ENCODE measurements at places on chromosomes 5 and 9.

GRCh38 chr9:77511525-77511924 is 136.6 kb downstream of the GNA14 start:
- no peak for DNase-seq

- no peak for DNase-seq
Observed at GRCh38 chr5:179759581-179760551, 27.2 kb downstream of the MAML1 start.

DNA sequence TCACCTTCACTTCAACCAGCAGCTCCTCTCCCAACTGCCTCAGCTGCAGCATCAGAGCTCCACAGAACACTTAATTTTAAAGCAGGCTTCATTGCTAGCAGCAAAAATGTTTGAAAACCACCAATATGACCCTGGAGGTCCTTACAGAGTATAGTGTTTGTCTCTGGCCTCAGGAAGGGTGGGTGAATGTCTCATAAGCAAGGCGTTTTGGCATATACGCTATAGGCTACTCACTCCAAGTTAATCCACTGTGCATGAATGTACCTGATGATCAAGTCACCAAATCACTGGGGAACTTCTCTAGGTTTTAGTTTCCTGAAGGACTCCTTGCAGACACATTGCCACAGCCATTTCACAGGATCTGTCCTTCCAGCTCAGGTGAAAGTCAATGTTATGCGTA is 125.3 kb downstream of the GABBR2 start:
- no peak for DNase-seq

DNA sequence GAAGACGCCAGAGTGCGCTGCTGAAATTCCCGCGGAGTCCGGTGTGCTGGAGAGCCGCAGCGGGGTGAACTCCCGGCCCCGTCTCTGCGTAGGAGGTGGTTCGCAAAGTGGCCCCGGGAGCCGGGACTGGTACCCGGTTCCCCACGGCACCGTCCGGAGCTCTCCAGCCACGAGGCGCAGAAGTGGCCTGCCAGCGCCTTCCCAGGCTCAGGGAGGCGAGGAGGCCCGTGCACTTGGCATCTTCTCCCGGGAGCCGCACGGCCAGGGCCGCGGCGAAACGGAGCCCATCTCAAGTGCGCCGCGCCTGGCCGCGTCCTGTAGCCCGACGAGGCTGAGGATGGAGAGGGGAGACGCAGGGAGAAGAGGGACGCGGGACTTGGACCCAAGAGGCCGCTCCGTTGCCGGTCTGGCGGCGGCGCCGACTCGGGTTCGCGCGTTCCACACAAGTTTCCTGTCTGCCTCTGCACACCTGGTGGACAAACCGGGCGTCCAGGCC is 1.1 kb upstream of the IRX1 start:
- DNase-seq = no peak

DNA sequence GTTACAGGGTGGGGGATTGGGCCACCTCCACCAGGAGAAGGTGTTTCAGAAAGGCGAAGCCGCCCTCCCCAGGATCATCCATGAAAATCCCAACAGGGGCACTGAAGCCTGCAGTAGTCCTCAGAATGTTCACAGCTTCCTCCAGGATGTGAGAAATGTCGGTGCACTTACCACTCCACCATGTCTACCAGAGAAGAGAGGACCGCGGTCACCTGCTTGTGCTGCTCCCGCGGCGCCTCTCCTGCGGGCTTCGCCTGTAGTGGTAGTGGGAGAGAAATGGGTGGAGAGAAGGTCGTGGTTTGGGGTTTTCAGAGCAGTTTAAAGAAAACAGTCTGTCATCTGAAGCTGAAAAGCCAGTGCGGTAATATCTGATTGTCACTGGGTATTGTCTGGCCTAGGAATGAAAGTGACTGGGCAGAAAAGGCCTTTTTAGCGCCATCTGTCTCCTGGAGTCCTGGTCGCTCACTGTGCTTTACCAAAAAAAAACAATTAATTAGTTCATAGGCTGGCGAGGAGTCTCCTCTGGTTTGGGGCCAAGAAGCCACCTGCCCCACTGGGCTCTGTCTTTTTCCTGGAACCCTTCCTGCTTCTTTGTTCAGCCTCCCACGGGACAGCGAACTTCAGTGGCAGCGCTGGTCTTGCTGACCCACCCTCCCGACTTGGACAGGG is 23.0 kb upstream of the PPP1R26 start:
- DNase-seq = no peak

GRCh38 chr9:136484153-136485048 is 1.6 kb upstream of the SEC16A start:
- no peak for DNase-seq

GRCh38 chr9:135289081-135289491 is 190.5 kb upstream of the PPP1R26 start:
- DNase-seq = peak; percentile 47

- no peak for DNase-seq
Observed at GRCh38 chr9:126411948-126412284, 85.3 kb downstream of the MVB12B start.

DNA sequence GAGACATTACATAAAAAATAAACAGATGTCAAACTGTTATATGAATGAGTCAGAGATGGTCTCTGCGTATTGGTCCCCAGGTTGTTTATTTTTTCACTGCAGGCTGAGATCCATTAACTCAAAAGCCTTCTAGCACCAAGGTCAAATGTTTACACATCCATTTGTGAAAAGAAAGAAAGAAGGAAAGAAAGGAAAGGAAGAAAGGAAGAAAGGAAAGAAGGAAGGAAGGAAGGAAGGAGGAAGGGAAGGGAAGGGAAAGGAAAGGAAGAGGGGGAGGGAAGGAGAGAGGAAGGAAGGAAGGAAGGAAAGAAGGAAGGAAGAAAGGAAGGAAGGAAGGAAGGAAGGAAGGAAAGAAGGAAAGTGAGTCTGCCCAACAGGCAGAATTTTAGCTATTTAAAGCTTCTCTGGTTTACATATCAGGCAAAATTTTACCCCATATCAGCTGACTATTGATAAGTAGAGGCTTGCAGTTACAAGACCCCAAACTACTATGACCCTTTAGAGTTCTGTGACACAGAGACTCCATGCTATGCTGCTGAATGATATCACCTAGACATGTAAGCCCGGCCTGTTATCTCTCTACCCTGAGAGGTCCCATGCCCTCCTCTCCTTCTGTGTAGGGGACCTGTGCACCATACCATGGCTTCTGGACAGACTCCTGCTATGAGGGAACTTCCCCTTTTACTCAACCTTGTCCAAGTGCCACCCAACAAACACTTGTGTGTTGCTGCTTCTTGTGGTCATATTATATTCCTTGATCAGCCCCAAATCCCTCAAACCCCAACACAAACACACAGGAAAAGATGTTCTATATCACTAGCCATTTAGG is 59.0 kb downstream of the DRD1 start:
- DNase-seq = peak; percentile 58

DNA sequence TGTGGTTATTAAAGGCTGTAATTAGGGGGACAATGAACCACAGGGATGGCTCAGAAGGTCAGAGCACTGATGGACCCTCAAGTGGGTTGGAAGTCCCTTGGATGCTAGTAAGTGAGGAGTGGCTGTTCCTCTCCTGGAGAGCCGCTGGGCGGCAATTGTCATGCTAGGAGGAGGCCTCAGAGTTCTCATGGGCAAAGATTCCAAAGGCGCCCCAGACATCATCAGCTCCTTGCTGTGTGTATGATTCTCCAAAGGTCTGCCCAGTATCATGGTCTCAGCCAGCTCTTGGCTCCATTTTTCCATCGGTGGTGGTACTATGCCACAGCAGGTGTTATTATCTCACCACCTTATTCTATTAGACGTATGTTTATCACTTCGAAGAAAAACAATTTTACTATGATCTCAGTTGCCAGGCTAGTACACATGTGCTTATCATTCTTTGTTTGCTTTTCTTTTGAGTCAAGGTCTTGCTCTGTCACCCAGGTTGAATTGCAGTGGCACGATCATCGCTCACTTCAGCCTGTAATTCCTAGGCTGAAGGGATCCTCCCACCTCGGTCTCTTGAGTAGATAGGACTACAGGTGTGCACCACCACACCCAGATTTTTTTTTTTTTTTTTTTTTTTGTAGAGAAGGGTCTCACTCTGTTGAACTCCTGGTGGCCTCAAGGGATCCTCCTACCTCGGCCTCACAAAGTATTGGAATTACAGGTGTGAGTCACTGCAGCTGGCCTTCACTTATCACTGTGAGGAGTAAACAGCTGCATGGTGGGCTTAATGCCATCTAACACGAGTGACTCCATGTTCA is 46.8 kb downstream of the EXOSC2 start:
- no peak for DNase-seq

DNA sequence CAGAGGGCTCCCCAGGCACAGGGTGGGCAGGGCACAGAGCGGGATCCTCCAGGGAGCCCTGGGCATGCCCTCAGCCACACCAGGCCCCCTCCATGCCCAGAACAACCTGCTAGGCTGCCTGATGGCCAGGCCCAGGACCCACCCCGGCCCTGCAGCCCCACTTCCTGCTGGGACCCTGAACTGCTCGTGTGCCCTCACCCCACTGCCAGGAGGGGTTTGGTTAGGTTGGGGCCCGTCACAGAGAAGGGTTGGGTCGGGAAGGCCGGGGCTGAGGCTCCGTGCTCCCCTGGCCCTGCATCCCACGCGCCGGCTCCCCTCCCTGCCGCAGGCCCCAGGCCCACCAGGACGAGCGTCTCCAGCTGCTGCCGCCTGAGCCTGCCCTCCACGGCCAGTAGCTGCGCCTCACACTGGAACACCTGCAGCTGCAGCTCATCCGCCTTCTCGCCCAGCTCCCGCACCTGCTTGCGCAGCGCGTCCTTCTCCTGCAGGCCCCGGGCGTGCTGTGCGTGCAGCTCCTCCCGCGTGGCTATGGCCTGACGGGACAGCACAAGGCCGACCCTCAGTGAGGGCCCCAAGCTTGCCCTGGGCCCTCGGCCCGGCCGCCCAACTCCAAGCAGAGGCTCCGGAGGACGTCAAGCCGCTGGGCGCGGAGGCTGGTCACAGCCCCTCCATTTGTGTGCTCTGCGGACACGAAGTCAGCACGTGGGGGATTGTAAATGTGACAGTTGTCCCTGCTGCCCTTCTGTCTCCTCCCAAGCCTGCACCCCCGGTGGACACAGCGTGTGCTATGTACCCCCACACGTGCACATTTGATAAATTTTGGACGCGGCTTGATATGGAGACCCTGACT is 4.0 kb upstream of the DNLZ start:
- no peak for DNase-seq

All from H4 (cell line).